ENCODE measurements at places on chromosomes 12 and 14.
A peak's percentile ranks its signal among the peaks of the same experiment; 100 is the strongest.

- no peak for DNase-seq
Measured at GRCh38 chr12:84698576-84699333, 213.8 kb downstream of the SLC6A15 start.

- peak; percentile 45 for DNase-seq
Measured at GRCh38 chr12:98456576-98457573, 58.5 kb upstream of the TMPO start.

GRCh38 chr12:62971769-62972525 lies 37.0 kb upstream of the PPM1H start:
- no peak for DNase-seq

- no peak for DNase-seq
Measured at GRCh38 chr14:94330432-94330831, 7.3 kb upstream of the SERPINA6 start.

DNA sequence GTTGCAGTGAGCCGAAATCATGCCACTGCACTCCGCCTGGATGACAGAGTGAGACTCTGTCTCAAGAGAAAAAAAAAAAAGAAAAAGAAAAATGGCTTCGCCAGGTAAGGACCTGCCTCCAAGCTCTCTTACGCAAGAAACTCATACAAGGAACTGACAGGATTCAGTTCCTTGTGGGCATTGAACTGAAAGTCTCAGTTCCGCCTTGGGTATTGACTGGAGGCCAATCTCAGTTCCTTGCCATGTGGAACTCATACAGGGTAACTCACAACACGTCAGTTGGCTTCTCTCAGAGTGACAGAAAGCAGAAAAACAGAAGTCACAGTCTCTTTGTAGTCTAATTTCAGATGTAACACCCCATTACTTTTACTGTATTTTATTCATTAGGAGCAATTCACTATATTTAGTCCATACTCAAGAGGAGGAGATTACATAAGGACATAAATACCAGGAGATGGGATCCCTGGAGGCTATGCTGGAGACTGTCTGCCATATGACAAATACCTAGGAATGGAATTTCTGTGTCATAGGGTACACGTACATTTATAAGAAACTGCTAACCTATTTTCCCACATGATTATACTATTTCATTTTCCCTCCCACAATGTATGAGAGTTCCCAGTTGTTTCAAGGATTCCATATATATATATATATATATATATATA lies 11.4 kb upstream of the NOPCHAP1 start:
- no peak for DNase-seq

GRCh38 chr14:59356312-59356711 lies 108.9 kb downstream of the GPR135 start:
- DNase-seq, result no peak

DNA sequence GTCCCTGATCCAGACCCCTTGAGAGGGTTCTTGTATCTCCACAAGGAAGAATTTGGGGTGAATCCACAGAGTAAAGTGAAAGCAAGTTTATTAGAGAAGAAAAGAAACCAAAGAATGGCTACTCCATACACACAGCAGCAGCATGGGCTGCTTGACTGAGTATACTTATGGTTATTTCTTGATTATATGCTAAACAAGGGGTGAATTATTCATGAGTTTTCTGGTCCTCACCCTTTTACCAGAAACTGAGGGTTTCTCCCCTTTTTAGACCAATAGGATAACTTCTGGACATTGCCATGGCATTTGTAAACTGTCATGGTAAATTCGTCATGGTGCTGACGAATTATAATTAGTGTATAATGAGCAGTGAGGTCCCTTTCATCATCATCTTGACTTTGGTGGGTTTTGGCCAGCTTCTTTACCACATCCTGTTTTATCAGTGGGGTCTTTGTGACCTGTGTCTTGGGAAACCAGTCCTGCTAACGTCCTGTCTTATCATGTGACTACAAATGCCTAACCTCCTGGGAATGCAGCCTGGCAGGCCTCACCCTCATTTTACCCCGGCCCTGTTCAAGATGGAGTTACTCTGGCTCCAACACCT lies 121.9 kb downstream of the SPTSSA start:
- DNase-seq, result no peak

DNA sequence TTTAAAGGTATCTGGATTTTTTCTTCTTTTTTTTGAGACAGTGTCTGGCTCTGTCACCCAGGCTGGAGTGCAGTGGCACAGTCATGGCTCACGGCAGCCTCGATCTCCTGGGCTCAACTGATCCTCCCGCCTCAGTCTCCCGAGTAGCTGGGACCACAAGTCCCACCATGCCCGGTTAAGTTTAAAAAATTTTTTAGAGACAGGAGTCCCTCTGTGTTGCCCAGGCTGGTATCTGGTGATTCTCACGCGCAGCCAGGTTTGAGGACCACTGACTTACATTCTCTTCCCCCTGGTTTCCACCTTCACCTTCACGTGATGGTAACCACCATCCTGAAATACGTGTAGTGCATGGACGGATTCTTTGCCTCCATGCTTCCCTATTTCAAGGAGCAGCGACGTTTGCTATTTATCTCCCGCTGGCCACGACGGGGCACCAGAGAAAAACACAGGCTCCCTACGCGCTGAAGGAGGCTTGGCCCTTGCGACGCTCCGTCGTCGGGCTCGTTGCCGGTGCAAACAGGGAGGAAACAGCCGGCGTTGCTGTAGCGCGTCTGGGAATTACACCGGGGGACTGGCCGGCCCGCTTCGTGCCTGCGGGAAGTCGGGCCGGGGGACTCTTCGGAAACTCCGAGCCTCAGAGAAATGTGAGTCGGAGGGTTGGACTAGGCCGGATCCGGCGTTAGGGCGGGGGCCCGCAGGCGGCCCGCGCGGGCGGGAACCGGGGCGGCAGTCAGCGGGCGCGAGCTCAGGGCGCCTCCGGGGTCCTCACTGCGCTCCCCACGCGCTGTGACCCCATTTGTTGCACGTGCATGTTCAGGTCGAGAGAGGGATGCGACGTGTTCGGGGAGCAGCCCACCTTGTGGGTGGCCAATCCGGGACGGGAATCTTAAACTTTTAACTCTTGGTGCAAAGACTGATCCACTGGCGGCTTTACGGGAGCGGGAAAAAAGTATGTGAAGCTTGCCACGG lies at the start of gene TCHP:
Gene TCHP, plus strand, starts transcription at position 492 of the 969 bp plus-strand sequence. CDS start 2,753 bp downstream, outside the sequence.
- peak; percentile 84 for DNase-seq

GRCh38 chr12:8648576-8649205 lies 13.9 kb downstream of the MFAP5 start:
- no peak for DNase-seq

- no peak for DNase-seq
Measured at GRCh38 chr14:90788031-90788430, 28.2 kb downstream of the TTC7B start.

GRCh38 chr14:99749763-99750715 lies 43.2 kb upstream of the EML1 start:
- no peak for DNase-seq

Measured in cerebellum (tissue), 4 donors.